Activated naive CD4-positive, alpha-beta T cell treated with anti-CD3 and anti-CD28 coated beads, Interleukin-2, amount 10 ng/mL, durations not matched to agents 5 hours and 36 hours (primary cell): ENCODE measurements at places on chromosomes 12 and 14. TPM values are rescaled to one million over a fixed set of nuclear protein-coding genes. Genes with fewer than 3 reads are reported as not detected.

Gene FOXA1
- total RNA-seq: not detected

Gene MDGA2
- not detected for total RNA-seq

Gene PRB4
- total RNA-seq: not detected

Gene FBXL14
- 26.3 TPM for total RNA-seq

Gene TSPAN9
- 0.15 TPM for total RNA-seq

Gene SERPINA6
- not detected for total RNA-seq

Gene STON2
- total RNA-seq: 0.29 TPM

Gene CBLN3
- 4.5 TPM for total RNA-seq
